ENCODE measurements at places on chromosomes 7 and 10.

DNA sequence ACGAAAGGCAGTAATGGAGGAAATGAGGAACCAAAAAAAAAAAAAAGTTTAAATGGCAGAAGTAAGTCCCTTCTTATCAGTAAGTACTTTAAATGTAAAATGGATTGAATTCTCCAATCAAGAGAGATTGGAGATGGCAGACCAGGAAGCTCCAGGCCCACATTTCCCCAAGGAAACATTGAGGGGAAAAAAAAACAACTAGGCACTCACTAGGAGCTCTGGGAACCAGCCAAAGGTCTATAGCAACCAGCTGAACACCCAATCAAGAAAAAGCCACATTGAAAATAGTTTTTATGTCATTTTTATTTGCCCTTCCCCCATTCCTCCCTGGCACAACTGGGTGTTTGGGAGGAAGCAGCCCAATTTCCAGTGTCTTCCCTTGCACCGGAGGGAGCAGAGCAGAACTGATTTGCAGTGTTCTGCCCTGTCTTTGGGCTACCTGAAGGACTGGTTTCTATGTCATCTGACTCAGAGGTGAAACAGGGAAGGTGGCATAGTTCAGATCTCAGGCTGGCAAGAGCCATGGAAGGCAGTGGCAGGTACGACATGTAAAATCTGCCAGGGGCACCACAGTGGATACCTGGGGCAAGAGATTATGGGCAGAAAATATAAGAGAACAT lies 121.9 kb downstream of the SMURF1 start:
- no peak for DNase-seq

GRCh38 chr7:35546691-35547429 lies 148.1 kb downstream of the HERPUD2 start:
- DNase-seq: no peak

DNA sequence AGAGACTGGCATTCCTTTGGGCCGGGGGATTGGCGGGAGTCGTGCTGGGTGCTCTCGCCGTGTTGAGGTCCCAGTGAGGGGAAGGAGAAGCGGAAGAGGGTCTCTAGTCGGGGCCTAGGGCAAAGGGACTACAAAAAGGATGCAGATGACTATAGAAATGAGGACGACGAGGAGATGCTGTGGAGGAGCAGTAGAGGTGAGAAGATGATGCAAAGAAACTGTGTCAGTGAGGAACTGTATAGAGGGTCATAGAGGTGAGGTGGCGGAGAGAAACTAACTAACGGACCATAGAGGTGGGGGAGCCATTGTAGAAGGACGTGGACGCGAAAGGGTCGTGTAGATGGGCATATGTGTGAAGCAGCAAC lies 324 bp downstream of the TWNK start:
- no peak for DNase-seq

GRCh38 chr10:101938305-101939007 lies 94.9 kb upstream of the KCNIP2 start:
- no peak for DNase-seq

DNA sequence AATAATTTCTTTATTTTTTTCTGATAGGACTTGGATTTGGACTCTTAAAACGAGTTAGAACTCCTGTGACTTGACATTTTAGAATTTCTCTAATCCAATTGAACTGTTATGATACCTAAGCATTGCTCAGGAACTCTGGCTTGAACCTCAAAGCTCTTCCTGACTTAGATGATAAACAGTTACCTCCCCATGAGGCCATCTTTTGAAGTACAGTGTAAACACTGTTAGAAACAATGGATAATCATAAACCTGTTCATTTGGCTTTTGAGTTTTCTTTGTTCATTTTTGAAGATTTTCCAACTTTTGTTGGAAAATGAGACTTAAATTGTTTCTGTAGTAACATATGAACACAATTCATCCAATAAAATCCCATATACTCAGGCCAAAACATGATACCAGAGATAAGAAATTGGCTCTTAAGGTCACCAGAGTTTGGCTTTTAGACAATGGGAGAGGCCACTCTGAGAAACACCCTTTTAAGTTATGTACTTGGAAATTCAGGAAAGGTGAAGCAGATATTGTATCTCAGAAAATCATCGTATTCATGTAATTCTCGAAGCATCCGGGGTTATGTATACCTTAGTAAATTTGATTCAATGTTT lies 59.6 kb downstream of the RUNDC3B start:
- no peak for DNase-seq

DNA sequence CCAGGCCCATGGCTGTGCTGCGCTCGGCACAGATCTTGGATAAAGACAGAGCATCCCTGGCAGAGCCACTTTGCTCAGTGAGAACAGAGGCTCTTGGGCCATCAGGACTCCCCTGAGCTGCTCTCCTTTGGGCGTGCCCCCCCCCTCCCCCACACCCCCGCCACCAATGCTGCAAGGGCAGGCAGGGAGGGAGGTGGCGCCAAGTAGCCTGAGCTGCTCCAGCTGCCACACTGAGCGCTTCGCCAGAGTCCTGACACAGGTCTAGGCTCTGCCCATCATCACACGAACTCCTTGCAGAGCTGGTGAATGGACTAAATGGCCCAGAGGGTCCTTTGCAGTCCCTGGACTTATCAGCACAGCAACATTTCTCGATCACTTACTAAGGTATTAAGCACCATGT lies 12.5 kb downstream of the AKR1B1 start:
- DNase-seq: no peak

- DNase-seq: no peak
Measured at GRCh38 chr10:76902949-76903348, 734.7 kb downstream of the KCNMA1 start.

GRCh38 chr10:93818086-93818485 lies 60.4 kb downstream of the LGI1 start:
- DNase-seq: no peak

DNA sequence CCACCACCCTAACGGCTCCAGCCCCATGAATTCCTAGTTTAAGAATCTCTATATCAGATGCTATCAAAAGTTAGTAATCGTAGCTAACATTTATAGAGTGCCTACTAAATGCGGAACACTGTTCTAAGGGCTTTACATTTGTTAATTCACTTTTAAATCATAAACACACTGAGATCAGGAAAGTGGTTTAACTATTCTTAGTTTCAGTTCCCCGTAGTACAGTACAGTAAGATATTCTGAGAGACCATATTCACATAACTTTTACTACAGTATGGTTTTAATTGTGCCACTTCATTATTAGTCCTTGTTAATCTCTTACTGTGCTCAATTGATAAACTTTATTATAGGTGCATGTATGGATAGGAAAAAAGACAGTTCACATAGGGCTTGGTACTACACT lies 22.5 kb downstream of the SYPL1 start:
- DNase-seq: no peak
